Putamen (tissue), 1 donor: ENCODE measurements at places on chromosomes 5 and 9.

DNA sequence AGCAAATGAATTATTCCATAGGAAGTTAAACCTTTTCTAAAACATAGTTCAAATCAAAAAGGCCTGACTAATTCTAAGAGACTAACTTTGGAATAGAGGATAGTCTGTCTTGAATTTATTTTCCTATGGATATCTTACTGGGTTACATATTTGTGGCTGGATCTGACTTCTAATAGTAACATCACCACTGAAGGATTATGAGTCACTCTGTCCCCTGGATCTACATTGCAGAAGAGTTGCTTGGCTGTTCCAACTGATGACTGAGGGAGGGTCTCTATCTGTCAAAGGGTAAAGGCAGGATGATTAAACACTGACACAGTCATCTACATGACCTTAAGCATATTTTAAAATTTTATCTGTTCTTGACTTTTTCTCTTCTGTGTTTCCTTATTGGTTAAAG lies 119.6 kb upstream of the FST start:
- DNase-seq = no peak

GRCh38 chr5:176891331-176891958 lies 7.7 kb downstream of the HK3 start:
- DNase-seq = no peak

DNA sequence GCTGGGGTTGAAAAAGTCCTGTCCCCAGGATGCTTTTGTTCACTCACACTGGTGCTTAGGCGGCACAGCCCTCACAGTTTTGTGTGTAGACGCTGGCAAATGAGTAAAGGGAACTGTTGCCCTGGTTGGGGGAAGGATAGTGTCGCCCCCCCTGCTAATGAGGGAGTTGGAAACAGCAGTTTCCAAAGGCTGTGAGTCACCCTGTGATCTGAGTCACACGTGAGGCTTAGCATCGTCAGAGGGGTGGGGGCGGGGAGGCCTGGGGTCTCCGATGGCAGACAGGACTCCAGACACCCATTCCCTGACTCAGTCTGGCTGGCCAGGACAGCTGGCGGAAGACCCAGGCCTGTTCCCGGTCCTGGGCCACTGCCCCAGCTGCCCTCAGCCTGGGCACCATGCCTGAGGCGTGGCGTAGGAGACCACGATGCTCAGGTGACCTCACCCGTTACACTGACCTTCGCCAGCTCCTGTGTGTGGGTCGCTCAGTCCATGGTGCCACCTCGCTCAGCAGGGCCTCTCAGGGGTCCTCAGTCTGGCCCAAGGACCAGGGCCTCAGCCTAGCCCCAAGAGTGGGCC lies 2.9 kb downstream of the DNAJB5 start:
- DNase-seq = no peak

DNA sequence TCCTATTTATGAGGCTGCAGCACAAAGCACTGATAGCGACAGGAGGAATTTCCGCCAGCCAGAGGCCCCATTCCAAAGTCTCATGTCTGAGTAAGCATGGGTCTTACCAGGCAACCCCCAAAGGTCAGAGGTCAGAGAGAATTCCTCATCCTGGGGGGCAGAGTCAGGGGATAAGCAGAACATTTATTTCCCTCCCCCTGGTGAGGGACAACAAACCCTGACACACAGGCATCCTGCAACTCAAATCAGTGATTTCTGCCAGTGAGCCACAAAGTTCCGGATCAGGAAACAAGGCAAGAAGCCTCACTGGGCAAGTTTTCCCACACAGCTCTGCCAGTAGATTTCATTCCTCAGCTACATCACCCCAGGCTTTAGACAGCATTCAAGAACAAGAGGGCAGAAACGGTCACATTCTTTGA lies 37.0 kb downstream of the ADAMTS12 start:
- DNase-seq = no peak

GRCh38 chr9:2439957-2440356 lies 181.6 kb upstream of the VLDLR start:
- DNase-seq = no peak

GRCh38 chr5:124806373-124807077 lies 60.1 kb upstream of the ZNF608 start:
- no peak for DNase-seq

- DNase-seq = no peak
Measured at GRCh38 chr5:61402244-61402823, 70.3 kb downstream of the ZSWIM6 start.

GRCh38 chr9:108863891-108864290 lies 1.8 kb downstream of the ACTL7A start:
- no peak for DNase-seq

- no peak for DNase-seq
Measured at GRCh38 chr5:147404706-147405105, 105.2 kb downstream of the DPYSL3 start.

- no peak for DNase-seq
Measured at GRCh38 chr5:40315126-40315525, 364.6 kb upstream of the PTGER4 start.

- peak; percentile 19 for DNase-seq
Measured at GRCh38 chr5:97534166-97534565, 351.1 kb upstream of the RIOK2 start.

DNA sequence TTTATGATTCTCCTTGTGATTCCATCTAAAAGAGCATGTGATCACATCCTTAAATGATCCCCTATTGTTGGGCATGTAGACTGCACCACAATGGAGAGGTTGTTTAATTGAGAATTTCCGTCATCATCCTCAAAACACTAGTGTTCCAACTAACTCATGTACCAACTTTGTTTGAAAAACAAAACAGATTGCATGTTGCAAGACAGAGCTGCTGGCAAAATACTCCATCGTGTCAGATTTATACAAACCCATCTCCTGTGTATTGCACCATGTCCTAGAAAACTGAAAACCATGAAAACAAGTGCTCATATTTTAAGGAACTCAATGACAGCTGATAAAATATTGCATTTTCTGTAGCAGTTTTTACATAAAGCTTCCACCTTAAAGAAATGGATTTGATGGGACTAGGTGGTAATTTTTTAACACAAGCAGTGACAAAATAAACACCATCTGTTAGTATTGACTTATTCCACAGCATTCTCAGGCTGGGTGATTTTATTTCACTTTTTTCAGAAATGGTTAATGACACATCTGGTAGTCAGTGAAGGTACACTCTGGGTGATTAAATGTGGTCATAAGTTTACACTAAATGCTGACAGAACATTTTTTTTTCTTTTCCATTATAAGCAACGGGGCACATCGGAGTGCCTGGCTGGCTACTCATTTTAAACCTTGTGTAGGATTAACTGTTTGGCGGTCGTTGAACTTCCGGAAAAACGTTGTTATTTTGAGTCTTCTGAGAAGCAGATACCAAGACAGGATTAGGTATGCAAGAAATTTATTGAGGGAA lies 602.9 kb upstream of the WWC1 start:
- no peak for DNase-seq

DNA sequence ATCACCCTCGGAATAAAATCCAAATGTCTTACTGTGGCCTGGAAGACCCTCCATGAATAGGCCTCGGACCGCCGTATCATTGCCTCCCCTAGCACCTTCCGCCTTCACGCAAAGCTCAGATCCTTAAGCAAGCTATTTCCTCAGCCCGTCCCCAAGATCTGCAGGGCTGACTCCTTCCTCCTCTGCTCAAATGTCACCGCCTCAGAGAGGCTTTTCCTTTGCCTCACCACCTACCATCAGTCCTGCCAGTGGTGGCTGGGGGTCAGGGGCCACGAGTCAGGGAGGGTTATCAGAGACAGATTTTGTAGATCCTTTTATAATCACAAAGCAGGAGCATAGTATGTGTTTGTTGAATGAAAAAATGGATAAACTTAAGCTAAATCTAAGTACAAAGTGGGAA lies 74.4 kb upstream of the KIF2A start:
- no peak for DNase-seq

GRCh38 chr9:84385386-84386040 lies 45.0 kb upstream of the SLC28A3 start:
- no peak for DNase-seq

DNA sequence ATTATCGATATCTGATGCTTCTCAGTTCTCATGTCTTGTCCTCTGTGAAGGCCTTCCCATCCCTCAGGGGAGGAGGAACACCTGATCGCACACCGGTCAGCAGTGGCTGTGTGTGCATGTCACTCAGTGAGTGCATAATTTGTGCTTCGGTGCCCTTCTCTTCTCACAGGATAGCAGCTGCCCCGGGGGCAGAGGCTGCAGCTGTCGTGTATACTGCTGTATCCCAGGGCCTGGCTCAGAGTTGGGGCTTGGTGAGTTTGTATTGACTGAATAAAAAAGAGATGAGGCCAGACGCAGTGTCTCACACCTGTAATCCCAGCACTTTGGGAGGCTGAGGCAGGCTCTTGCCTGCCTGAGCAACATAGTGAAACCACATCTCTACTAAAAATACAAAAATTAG lies 49.7 kb upstream of the NCS1 start:
- no peak for DNase-seq
